Cardiac atrium fibroblast (primary cell): ENCODE measurements at places on chromosomes 6 and 20. TPM values are rescaled to one million over a fixed set of nuclear protein-coding genes. Genes with fewer than 3 reads are reported as not detected.

TPX2 gene
- total RNA-seq, result 20.9 and 26.4 TPM in 2 replicates

BPI gene
- not detected in 2 replicates for total RNA-seq

LY6G6F gene
- total RNA-seq, result not detected in 2 replicates

DSP gene
- total RNA-seq, result 0.36 and 1.5 TPM in 2 replicates

TBXT gene
- total RNA-seq, result not detected in 2 replicates
